ENCODE measurements at places on chromosomes 6 and 20.
A peak's percentile ranks its signal among the peaks of the same experiment; 100 is the strongest.

- no peak for DNase-seq
These were observed 30.4 kb downstream of the FYN start for GRCh38 chr6:111842891-111843290.

DNA sequence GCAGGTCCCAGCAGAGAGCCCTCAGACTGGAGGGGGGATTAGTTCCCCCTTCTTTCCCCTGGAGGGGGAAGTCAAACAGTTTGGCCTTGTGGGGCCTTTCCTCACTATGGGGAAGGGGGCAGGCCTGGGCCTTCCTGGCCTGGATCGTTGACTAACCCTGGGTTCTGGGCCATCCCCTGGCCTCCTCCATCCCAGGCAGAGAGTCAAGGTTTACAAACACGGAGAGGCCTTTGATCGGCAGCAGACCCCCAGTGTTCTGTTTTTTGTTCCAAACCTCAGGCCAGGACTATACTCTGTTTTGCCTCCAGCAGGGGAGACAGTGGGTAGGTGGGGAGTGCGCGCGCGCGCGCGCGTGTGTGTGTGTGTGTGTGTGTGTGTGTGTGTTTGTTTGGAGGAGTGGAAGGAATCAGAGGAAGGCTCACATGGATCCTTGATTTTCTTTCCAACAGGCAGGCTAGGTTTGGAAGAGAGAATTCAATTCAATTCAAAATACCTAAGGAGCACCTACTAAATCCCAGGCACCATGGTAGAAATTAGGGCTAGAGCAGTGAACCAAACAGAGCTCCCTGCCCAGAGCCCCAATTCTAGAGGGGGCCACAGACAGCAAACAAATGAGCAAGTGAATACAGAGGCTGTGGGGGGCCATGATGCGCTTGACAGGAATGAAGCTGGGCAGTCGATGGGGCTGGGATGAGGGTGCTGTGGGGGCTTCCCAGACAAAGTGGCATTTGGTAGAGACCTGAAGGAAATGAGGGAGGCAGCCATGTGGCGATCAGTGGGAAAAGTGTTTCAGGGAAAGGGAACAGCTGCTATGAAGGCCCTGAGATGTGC is 14.8 kb downstream of the TP53RK start:
- DNase-seq: no peak

DNA sequence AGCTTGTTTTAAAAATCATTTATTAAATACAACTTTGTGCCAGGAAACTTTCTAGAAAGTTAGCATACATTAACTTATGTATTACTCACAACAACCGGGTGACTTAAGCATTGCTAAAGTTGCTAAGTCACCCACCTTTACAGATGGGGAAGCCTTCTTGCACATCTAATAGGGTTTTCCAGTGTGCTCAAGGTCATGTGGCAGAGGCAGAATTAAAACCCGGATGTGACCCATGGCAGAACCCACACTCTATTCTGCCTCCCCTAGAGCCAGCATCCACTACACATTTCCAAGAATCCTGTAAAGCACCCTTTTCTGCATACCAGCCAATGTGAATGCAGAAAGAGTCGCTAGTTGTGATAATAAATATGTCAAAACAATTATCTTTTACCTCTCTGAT is 13.4 kb downstream of the LINC00237 start:
- DNase-seq: no peak

GRCh38 chr20:9093218-9093957 is 24.5 kb downstream of the PLCB4 start:
- DNase-seq: peak; percentile 32

- no peak for DNase-seq
These were observed 393.1 kb downstream of the ZFAND3 start for GRCh38 chr6:38212579-38212978.

DNA sequence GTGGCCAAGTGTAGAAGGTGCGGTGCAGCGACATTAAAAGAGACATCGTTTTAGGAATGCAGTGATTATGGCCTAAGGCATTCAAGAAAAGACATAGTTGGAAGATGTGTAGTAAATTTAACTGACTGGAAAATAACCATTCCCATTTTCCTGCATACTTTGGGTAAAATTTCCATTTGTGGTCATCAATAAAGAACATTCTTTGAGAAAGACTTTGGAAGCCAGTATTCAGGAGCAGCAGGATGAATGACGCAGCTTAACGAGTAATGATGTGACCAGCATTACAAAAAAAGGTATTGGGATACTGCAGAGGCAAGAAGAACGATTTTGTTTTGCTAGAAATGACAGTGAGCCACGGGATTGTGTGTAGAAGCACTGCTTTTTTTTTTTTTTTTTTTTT is 7.0 kb upstream of the RWDD1 start:
- no peak for DNase-seq

DNA sequence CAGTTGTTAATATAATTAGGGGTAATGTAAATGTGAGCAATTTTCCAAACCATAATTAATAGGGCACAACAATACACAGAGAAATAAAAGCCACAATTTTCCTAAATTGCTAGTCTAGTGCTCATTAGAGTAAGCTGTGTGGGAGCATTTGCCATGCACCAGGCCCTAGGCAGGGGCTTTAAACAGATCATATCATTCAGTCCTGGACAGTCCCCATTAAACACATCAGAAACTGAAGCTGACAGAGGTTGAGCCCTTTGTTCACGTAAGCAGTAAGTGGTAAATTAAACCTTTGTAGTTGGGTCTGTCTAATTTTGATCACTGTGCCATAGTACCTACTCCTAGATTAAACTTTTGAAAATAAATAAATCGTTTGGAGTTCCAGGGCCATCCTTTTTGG is 931.1 kb downstream of the C6orf118 start:
- no peak for DNase-seq

Data from renal cortex interstitium (tissue), 15 donors.